Panc1 (cell line): ENCODE measurements at places on chromosomes 2 and 18.
A peak's percentile ranks its signal among the peaks of the same experiment; 100 is the strongest.

GRCh38 chr2:127680706-127681287, 5.5 kb upstream of the LIMS2 start:
- no peak for DNase-seq

DNA sequence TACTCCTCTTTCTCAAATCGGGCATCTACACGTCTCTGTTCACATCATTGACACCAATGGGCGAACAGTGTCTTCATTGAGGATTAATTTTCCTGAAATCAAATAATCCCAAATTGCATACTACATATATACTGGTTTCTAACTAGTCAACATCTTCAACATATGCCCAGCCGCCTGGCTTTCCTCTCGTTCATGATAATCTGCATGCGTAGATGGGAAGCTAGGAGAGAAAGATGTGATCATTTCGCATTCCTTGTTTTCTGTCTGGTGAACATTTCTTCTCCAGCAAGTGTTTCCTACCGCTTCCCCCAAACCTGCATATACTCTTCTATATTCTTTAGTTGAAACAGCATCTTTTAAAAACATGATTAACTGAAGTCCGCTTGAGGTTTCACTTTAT, 7.4 kb downstream of the TWIST2 start:
- no peak for DNase-seq

GRCh38 chr2:48131539-48132270, 225.4 kb upstream of the FBXO11 start:
- DNase-seq, result no peak

- DNase-seq, result peak; percentile 8
Observed at GRCh38 chr2:177799531-177799930, 273.0 kb downstream of the PDE11A start.

DNA sequence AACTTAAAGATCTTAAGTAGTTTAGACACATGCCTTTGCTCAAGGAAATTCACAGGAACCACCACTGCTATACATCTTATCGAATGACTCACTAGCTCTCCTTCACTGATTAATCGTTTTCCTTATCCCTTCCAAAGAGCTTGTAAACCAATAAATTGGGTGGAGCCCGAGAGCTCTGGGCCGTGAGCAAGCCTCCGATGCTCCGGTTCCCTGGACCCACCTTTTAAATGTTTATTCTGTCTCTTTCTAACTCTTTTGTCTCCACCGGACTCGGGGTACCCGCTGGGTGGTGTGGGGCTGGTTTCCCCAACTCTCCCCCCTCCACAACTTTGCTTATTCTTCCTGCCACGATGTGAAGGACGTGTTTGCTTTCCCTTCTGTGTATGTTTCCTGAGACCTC, 292.9 kb upstream of the TMEFF2 start:
- DNase-seq, result no peak

DNA sequence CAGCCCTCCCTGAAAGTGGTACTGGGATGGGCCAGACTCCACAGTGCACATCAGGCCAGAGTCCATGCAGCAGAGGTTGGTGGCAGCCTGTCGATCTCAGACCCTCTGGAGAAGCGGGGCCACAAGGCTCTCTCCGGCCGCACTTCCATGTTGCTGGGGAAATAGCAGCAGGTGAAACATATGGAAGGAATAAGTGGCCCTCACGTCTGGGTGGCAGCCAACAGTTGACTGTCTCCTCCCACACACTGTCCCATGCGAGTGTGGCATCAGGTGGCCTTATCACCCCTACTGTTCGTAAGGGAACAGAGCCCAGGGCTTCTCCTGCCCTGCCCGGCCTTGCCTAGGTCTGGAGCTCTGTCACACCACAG, 58.1 kb upstream of the FOSL2 start:
- DNase-seq, result no peak

- DNase-seq, result no peak
Observed at GRCh38 chr2:170895023-170895757, 33.9 kb upstream of the GORASP2 start.

DNA sequence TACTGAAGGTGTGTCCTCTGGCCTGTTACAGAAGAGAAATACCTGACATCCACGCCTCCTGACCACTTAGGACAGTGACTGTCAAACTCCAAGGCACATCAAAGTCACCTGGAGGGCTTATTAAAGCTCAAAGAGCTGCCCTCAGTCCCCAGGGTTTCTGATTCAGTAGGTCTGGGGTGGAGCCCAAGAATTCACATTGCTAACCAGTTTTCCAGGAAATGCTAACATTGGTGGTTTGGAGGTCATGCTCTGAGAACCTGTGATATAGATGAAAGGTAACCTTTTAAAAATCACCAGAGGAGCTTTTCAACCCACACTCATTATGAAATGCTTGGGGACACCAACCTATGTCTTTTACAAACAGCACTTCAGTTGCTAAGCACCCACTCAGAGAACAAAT, 172.3 kb downstream of the ALK start:
- no peak for DNase-seq

GRCh38 chr2:109196081-109196875, 67.3 kb downstream of the SH3RF3 start:
- no peak for DNase-seq

GRCh38 chr2:84653302-84653701, 137.0 kb downstream of the DNAH6 start:
- no peak for DNase-seq

- DNase-seq, result no peak
Observed at GRCh38 chr2:1942146-1942545, 197.8 kb upstream of the PXDN start.

GRCh38 chr18:13613099-13613498, 113.3 kb downstream of the FAM210A start:
- no peak for DNase-seq

- no peak for DNase-seq
Observed at GRCh38 chr18:36829362-36830157, 633 bp downstream of the KIAA1328 start.

DNA sequence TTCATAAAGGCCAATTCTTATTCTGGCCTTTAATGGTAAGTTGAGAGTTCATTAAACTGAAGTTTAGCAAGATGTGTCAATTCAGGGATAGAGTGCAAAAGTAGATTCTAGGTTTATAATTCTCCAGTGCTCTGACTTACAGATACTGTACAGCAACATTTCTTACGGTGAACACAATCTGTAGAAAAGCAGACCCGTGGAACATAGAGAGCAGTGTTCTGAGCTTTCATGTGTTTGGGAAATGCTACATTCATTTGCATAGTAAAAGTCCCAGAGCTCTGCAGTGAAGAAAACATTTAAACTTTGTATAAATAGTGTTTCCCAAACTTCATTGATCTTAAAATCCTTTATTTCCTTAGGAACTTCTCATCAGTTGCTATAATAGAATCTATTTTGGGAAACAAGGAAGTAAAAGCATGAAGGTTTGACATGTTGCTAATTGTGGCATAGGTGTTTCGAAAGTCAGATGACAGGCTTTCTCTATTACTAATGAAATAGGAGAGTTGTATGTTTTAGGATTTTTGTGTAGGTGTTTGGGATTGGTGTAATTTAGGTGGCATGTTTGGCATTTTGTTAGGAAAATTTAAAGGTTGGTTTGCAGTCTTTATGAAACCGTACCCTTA, 138.2 kb downstream of the ASXL3 start:
- no peak for DNase-seq

GRCh38 chr2:235493775-235494715, at the start of gene AGAP1:
Gene AGAP1 (plus strand): TSS chr2:235494043.
- no peak for DNase-seq

DNA sequence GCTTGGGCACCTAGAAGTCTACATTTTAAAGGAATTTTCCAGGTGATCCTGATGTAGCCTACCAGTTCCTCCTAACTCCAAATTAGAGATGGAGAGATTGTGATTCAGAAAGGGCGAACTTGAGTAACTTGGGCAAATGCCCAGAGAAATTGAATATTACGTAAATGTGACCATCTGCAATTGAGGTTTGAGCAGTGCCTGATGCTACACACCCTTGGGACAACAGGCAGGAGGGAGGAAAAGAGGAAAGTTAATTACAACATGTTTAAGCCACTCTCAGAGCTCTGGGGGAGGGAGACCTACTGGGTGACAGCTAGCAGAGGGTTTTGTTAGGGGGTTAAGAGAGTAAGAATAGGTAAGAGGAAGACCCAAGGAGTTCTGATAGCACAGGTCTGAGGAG, 208.9 kb downstream of the LPIN1 start:
- no peak for DNase-seq

GRCh38 chr2:134443814-134444480, 190.1 kb downstream of the MGAT5 start:
- DNase-seq, result no peak
